NCI-H1694 treated with DMSO at 0.1 percent for 48 hours (cell line): ENCODE measurements at places on chromosomes 3 and 15.

- DNase-seq, result no peak
These were observed 136.9 kb upstream of the PFN2 start for GRCh38 chr3:150107429-150108175.

GRCh38 chr3:128969993-128970739, 23.7 kb downstream of the CFAP92 start:
- peak; percentile 30 for DNase-seq

DNA sequence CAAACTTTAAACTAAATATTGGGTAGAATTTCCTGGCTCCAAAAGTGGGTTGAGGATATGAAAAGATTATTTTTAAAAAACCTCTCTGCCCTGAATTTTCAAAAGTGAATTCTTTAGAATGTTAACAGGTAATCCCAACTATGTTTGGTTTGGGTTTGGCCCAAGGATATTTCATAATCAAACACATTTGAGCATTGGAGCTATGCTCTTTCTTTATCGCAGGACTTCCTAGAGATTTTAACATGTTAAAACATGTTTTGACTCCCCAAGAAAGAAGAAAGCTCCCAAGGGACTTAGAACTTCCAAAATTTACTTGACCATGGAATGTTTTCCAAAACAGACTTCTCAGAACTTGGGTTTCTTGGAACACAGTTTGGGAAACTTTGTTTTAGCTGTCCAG, 75.6 kb upstream of the SYNPR start:
- DNase-seq, result no peak

- DNase-seq, result no peak
These were observed 22.8 kb upstream of the UNC13C start for GRCh38 chr15:53955396-53955795.

GRCh38 chr3:88013592-88013991, 45.2 kb downstream of the CGGBP1 start:
- no peak for DNase-seq

DNA sequence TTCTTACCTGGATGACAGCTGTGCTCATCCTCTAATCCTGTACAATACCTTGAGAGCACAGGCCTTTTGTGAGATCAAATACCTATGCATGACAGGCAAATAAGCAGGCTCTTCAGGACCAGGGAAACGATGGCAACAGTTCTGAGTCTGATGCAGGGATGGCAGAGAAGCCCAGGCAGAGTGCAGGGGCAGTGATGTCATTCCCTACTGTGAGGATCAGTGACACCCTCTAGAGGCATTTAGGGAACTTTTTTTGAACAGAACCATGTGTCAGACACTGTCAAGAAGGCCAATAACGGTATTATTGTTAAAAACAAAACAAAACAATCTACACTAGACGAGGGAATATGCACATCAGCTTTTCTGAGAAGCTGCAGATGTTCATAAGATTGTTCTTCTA, 314.8 kb upstream of the CTDSPL start:
- peak; percentile 17 for DNase-seq

GRCh38 chr15:95350908-95351307, 979.6 kb upstream of the NR2F2 start:
- no peak for DNase-seq

GRCh38 chr3:13177641-13178040, 104.4 kb upstream of the IQSEC1 start:
- DNase-seq, result no peak

- DNase-seq, result no peak
These were observed 79.9 kb downstream of the SMAD3 start for GRCh38 chr15:67145312-67145610.

DNA sequence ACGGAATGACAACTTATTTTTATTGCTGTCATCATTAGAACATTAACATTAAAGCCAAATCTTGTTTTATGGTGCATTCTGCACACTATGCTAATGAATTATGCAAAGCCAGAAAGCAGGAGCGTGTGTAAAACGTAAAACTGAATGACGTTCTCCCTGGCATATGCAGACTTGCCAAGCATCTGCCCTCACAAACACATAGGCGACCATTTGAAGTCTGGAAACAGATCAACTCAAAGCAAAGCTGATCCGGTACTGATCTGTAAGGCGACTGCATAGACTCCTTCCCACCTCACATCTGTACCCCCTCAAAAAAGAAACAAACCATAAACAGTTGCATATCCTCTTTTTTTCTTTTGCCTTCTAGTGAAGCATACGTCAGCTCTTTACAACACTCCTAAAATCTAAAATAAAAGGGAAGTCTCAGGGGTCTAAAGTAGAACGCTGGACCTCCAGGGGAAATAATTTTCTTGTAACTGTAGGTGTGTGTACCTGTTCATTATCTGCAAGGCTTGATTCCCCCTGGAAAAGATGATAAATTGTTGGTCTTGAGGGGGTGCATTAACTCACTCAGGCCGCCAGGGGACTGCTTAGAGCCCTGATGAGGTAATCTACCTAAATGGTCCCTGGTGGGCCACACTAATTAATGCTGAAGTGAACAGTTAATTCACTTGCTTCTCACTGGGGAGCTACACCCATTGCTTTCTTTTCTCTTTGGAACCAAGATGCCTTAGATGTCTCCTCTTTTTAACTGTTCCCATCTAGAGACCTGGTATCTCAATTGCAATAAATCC, 231.4 kb downstream of the CDIN1 start:
- DNase-seq, result peak; percentile 32

- peak; percentile 66 for DNase-seq
These were observed at the start of gene VWA5B2 for GRCh38 chr3:184229394-184230080. Gene VWA5B2, plus strand, starts transcription at chr3:184229585. Its CDS starts 944 bp downstream, at chr3:184230529.

DNA sequence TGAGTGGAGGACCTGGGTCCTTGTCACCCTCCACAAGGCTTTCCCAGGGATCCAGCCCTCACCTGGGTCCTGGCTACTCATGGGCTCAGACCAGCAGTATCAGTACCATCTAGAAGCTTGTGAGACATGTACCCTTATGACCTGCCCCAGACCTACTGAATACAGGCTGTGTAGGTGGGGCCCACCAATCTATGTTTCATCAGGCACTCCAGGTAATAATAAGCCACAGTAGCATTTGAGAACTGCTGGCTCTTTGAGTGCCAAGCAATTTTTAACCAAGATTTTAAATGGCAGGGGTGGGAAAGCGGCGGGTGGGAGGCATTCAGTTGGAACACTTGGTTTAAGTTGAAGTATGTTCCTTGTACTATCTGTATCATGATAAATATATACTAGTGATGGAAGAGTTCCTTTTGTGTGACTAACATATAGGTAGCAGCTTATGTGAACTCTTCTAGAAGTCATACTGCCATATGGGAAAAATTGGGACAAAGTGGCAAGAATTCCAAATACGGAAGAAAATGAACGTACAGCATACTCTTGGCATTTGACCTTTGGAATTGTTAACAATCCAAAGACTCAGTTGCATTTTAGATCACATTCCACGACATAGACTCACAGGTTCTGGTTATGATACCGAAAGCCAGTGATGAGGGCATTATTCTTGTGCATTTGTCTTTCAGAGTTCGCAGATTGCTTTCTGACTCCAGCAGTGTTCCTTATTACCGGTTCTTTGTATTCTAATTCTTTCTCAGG, 190.4 kb downstream of the GHSR start:
- DNase-seq, result no peak

- DNase-seq, result no peak
These were observed 281.2 kb downstream of the TLE3 start for GRCh38 chr15:69816522-69816921.

- no peak for DNase-seq
These were observed 44.8 kb upstream of the KCNH8 start for GRCh38 chr3:19103510-19103909.

GRCh38 chr3:52303811-52304210, 12.3 kb upstream of the DNAH1 start:
- DNase-seq, result no peak

GRCh38 chr3:99761415-99762165, 56.1 kb upstream of the CMSS1 start:
- no peak for DNase-seq

GRCh38 chr15:62756326-62756994, 286.1 kb upstream of the TPM1 start:
- no peak for DNase-seq

GRCh38 chr3:177894081-177894728, 642.0 kb upstream of the KCNMB2 start:
- DNase-seq, result peak; percentile 1

DNA sequence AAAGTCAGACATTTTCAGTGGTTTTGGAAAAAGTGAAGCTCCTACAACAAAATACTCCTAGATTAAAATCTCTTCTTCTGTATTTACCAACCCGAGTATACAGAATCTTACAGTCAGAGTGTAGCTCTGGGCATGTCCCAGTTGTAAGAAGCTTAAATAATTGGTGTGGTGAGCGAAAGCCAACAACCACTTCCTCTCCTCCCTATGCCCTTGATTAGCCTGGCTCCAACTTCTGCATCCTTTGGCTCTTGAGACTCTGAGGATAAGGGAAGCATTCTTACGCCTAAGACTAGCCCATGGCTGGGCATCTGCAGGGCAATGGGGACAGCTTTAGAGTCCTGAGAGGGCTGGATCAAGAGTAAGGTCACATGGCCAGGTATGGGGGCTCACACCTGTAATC, 25.5 kb downstream of the RFT1 start:
- DNase-seq, result no peak

GRCh38 chr3:148727231-148727630, 29.5 kb downstream of the AGTR1 start:
- no peak for DNase-seq
